Stimulated activated CD8-positive, alpha-beta memory T cell treated with anti-CD3 and anti-CD28 coated beads, Interleukin-15, amount 100 ng/mL, for 4 hours (primary cell): ENCODE measurements at places on chromosomes 11 and 22.
A peak's percentile ranks its signal among the peaks of the same experiment; 100 is the strongest.

DNA sequence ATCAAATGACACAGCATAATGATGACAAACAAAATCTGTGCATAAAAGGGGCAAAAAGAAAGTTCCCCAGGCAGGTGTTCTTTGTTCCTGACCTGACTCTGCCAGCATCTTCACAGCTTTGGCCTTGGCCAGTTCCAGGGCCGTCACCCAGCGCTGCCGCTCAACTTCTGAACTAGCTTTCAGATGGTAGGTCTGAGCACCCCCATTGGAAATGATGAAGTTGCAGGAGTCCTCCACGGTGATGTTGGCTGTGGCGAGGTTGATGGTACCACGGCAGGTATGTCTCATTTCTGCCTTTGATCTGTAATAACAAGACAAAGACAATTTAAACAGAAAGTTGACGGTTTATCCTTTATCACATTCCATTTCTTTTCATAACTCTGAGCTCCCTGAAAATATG lies 5.3 kb downstream of the OSBP start:
- no peak for DNase-seq

GRCh38 chr11:17798253-17798652 lies 63.7 kb downstream of the KCNC1 start:
- no peak for DNase-seq

GRCh38 chr11:86274503-86274902 lies 27.5 kb upstream of the HIKESHI start:
- DNase-seq, result no peak

DNA sequence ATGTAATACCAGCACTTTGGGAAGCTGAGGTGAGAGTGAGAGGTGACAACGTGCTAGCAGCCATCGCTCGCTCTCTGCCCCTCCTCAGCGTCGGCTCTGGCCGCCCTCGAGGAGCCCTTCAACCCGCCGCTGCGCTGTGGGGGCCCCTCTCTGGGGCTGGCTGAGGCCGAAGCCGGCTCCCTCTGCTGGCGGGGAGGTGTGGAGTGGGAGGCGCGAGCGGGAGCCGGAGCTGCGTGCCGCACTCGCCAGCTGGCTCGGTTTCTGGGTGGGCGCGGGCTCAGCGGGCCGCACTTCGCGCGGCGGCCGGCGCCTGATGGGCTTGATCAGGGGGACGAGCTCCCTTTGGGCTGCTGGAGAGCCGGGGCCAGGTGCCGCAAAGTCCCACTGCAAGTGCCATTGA lies 98.9 kb upstream of the UBASH3B start:
- no peak for DNase-seq

DNA sequence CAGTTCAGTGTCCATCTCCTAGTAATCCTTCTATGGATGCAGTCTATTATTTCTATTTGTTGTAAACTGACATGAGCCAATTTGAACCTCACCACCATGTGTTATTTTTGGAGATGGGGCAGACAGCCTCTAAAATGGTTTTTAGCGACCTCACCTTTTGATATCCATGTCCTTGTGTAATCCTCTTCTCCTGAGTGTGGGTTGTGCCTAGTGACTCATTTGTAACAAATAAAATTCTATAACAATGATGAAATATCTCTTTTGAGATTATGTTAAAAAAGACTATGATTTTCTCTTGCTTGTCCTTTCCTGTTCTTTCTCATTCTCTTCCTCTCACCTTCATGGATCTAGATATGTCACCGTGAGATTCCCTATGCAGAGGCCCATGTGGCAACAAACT lies 554.6 kb upstream of the ANO3 start:
- DNase-seq, result no peak

DNA sequence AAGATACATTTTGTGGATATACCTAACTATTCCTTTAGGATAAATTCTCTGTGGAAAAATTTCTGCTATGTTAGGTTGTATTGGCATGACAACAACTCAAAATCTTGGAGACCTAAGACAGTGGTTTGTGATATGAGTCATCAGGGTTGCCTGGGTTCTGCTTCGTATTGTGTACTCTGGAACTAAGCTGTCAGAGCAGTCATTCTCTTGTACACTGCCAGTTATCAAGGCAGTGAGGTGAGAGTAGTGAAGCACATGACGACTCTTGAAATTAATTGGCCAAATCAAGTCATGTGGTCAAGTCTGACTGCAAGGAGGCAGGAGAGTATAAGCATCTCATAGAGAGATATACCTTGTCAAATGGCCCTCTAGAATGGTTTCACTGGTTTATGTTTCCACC lies 104.4 kb downstream of the FANCF start:
- no peak for DNase-seq

- peak; percentile 9 for DNase-seq
Observed at GRCh38 chr22:43014316-43014868, 557 bp downstream of the PACSIN2 start.

DNA sequence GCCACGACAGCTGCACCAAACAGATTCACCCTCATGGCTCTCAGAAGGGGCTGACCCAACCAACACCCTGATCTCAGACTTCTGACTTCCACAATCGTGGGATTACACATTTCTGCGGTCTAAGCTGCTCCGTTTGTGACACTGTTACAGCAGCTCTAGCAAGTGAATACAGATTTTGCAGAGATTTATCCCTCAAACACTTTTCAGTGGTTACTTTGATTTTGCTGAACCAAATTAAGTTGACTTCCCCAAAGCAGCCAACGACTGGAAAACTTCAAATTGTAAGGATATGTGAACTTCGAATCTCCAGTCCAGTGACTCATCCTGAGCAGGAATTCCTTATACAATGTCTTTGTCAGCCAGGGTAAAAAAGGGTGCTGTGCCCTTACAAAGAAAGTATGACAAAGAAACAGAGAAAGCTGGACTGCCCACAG lies 14.8 kb upstream of the INCENP start:
- DNase-seq, result no peak

DNA sequence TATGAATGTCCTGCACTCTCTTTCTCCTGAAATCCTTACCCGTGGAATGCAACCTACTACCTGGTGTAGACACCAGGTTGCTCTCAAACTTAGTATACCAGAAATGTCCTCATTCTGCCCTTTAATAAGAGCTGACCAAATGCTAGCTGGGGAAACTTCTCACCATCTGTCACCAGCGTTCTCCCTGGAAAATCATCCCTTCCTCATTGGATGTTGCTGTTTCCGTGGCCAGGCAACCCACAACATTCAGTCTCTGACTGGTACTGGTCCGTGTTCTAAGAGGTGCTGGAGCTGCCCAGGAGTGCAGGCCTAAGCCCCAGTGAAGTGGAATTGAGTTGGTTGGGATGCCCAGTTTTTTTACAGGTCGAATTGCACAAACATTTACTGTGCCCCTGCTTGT lies 40.7 kb upstream of the RAB1B start:
- no peak for DNase-seq

DNA sequence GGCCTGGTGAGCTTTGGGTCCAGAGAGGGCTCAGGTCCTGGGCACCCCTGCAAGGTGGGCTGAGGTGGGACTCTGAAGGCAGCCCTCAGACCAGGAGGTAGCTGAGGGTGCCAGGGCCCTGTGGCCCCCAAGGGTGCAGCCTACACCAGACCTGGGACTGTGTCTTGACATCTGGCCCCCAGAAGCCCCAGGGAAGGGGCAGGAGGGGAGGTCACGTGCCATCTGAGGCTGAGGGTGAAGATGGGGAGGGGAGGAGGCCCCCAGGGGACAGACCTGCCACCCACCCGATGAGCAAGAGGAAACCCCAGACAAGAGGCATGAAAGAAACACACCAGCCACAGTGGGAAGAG lies 520.2 kb downstream of the BRD1 start:
- DNase-seq, result no peak

GRCh38 chr11:117189941-117190544 lies 9.1 kb upstream of the TAGLN start:
- DNase-seq, result no peak

- DNase-seq, result no peak
Observed at GRCh38 chr11:86201371-86201884, 43.1 kb upstream of the EED start.

GRCh38 chr11:61138935-61139334 lies 22.3 kb downstream of the VPS37C start:
- DNase-seq, result no peak

DNA sequence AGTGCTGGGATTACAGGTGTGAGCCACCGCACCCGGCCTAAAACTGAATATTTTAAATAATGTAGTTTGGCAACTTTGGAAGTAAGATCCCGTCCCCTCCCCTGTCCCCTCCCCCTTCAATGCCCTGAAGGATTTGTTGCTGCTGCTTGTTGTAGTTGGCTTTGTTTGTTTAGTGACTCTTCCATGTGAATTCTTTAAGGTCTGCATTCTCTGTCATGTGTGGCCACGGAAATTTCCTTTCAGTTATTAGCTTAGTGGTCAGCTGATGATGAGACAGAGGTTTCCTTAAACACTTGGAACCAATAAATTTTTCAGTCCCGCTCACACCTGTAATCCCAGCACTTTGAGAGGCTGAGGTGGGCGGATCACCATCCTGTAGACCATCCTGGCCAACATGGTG lies 109.9 kb downstream of the MPPED1 start:
- no peak for DNase-seq

- no peak for DNase-seq
Observed at GRCh38 chr11:110493346-110493745, 63.6 kb downstream of the FDX1 start.

DNA sequence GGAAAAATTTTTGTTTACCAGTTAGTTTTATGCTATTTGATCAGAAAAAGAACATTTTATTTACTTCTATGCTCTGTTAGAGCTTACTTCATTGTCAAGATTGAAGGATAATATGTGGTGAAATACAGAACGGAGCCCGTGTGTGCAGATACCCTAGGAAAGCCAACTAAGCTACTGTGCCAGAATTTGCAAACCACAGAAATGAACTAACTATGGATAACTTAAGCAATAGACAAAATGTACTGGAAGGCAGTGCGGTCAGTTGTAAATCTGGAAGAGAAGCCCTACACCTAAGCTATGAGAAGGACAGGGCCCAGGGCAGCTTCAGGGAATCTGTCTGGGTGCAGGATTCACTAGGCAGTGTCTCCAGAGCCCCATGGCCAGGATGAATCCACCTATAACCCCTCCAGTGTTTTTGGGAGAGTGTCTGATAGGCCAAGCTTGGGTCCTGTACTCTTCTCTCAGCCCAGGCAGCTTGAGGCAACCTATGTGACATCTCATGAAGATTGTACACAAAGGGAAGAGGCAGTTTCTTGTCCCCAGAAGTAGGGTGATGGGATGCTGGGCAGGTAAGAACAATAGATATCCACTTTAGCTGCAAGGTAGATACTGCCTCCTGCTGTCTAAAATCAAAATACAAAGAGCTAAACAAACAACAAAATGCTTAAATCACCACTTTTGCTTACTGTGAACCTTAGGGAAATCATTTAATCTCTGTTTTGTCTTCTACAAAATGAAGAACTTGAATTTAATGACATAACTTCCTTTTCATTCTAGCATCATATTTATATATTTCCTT lies 12.1 kb downstream of the MMP7 start:
- DNase-seq, result no peak

DNA sequence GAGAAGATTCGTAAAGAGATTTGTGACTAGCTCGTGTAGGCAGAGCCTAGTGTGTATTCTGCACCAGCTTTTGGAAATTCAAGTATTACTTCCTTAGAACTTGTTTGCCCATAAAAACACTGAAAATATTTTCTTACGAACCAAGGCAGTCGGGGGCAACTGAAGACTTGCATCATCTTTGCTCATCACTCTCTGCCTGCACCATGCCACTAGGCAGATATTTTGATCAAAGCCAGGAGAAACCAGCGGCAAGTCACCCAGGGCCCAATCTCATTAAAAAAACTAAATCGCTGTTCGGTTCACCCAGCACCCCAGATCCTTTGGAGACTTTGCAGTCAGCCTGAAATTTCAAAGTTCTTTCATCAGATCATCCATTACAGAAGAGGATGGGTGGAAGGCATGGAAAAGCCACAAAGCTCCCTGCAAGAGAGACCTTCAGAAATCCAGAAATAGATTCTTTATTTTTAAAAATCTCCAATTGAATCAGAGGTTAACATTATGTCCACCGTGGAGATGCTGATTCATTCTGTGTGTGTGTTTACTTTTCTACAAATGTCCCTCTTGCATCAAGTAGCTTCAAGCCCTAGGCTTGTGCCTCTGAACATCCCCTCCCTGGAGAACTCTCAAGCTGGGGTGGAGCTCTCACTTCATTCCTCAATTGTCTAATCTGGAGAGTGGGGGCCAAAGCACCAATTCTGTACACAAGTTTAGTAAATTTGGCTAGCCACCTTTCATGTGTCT lies 78.4 kb downstream of the ETS1 start:
- no peak for DNase-seq
